AG10803 (cell line): ENCODE measurements at places on chromosomes 11 and 22.

DNA sequence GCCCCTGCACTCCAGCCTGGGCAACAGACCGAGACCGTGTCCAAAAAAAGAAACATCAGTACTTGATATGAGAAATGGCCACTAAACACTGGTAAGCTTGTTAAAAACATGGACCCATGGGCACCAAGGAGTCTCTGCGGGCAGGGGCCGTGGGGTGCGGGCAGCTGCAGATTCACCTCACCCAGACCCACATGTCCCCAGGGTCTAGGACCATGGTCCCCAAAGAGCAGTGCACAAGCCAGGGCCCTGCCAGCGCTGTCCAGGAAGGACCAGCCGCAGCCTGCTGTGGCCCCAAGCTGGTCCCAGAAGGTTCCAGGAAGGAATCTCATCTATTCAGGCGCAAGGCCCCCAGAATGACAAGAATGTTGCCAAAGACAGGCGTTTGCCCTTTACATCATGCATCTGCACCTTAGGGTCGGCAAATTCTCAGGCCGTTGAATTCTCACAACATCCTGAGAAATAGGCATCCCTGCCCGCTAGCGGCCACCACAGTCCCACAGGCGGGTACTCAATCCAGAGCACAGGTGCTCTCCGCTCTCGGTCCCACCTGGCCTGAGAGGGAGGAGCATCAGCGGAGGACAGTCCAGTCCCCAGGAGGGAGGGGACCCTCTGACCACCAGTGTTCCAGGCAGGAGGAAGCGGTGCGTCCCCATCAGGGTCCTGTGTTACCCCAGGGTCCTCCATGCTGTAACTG lies 9.5 kb downstream of the YPEL1 start:
- no peak for DNase-seq

DNA sequence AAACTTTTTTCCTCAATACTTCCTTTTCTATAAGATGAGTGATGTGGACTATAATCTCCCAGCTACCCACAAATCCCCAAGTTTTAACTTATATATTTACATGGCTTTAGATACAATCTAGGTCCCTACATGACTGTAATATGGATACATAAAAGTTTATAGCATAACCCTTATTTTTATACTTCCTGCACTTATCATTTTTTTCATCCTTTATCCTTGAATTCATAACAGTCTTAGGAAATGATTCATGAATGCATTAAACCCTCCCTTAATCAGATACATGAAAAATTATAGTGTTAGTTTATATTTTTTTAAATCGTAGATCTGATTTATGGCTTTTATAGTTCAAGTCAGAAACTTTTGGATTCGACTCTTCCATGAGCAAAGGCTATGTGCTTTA lies 195.8 kb downstream of the MAML2 start:
- DNase-seq: no peak

- no peak for DNase-seq
These were observed 44.2 kb downstream of the TRIM66 start for GRCh38 chr11:8638300-8638699.

DNA sequence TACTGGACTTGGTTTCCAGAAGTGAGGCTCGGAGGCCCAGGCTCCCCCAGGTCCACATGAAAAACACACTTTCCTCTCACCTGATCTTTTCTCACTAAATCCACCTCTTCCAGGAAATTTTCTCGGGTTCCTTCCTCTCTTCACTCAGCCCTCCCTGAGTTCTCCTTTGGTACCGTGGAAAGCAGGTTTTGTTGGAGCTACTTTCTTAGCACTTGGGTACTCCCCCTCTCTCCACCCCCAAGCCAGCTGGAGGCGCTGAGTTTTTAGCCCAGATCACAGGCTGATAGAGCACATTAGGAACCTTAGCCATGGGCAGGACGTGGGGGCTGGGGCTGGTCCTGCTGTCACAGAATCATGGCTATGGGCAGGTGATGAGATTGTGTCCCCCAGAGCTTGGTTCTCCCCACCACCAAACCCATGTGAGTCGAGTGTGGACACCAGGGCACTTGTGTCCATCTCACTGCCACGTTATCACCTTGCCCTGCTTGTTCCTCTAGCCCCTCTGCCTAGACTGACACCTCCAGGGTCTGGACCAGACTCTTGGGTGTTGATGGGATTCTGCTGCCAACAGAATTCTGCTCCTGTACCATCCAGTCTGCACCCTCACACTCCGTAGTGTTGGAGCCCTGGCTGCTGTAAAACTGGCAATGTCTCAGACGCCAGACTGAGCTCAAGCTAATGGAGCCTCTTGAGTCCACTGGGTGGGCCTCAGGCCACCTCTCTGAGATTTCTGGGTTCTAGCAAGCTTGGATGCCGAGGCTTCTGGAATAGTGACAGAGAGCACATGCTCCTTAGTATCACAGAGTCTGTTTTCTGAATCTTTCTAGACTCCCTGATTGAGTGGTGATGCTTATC lies 74.9 kb upstream of the NARS2 start:
- no peak for DNase-seq

- no peak for DNase-seq
These were observed 75.8 kb downstream of the GAB2 start for GRCh38 chr11:78341841-78342240.

DNA sequence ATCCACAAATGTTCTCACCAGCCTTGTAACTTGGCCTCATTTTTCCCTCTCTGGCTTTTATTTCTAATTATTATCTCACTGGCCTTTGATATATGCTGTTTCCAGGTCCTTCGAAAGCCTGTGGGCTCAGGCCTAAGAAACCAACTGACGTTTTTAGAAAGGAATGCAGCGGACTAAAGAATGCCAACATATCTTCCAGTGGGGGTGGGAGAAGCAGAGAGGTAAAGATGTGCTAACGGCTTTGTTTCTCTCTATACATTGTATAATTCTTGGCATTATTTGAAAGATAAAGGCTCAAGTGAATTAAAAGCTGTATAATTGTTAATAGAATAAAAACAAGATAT lies 28.2 kb downstream of the OR6Q1 start:
- DNase-seq: peak; percentile 92

DNA sequence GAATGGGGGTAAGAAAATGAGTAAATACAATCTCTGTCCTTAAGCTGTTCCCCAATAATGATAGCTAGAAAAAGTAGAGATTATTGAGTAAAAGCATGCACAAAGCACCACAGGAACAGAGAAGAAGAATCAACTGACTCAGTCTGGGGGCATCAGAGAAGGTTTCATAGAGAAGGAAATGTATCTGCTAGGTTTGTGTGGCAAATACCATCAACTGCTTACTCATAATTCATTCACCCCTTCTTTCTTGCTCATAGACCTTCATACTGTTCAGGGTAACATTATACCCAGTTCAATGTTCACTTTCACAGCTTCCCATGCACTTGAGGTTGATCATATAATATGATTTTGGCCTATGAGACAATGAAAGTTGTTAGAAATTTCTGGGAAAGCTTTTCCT lies 85.2 kb upstream of the SCUBE2 start:
- DNase-seq: no peak

DNA sequence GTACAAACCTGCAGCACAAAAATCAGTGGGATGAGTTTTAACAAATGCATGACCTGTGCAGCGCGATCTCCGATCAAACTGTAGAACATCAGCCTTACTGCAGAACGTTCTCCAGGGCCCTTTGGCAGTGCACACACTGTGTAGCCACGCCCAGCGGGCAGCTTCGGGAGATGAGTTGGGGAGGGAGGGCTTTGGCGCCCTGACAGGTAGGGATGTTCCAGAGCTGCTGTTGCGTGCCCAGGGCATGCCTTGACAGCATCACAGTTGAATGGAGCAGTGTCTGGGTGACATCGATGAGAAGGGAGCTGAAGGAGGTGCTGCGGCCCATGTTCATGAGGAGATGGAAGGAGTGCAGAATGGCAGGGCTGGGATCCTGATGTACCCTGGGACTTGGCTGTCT lies 80.2 kb downstream of the TBC1D22A start:
- DNase-seq: no peak

- DNase-seq: no peak
These were observed 10.0 kb downstream of the GATD1 start for GRCh38 chr11:767238-767637.

DNA sequence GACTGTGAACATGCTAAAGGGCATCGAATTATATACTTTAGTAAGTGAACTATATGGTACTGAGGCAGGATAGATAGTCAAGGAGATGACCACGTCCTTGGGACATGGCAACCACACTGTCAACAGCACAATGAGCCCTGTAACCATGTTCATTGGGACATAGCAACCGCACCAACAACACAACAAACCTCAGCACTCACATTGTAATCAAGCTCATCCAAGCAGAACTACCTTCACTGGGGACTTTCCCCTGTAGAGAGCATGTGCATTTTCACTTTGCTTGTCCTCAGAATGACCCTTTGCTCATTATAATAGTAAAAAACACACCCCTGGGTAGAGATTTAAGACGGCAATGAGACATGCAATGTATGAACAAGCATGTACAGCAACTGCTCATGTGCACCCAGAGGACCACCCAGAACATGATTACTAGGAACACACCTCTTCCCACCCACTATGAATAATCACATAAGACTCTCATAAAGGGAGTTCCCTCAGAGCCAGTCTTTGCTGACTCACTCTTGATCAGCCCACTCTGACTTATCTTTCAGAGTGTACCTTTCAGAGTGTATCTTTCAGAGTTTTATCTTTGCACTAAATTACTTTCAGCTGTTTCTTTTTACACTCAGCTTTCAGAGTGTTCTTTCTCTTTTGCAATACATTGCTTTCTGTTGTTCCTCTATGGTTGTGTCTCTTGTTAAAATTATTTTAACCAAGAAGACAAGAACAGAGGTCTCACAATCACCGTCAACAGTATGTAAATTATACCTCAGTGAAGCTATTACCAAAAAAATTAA lies 4.1 kb upstream of the PLAAT2 start:
- DNase-seq: peak; percentile 49

- no peak for DNase-seq
These were observed 35.6 kb downstream of the ETS1 start for GRCh38 chr11:128551611-128552335.

DNA sequence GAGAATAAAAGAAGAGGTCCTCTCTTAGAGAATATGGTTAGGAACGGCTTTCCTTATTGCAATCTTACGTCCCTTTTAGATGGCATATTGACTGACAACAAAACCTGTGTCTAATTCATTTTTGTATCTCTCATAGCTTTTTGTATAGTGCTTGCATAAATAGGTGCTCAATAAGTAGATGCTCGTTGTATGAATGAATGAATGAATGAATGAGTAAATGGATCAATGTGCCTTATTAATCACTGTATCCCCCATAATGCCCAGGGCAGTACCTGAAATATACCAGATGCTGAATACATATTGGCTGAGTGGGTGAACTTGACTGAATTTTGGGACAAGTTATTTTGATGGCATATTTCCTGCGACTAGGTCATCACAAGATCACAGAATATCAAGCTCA lies 97.9 kb downstream of the SERGEF start:
- DNase-seq: no peak

DNA sequence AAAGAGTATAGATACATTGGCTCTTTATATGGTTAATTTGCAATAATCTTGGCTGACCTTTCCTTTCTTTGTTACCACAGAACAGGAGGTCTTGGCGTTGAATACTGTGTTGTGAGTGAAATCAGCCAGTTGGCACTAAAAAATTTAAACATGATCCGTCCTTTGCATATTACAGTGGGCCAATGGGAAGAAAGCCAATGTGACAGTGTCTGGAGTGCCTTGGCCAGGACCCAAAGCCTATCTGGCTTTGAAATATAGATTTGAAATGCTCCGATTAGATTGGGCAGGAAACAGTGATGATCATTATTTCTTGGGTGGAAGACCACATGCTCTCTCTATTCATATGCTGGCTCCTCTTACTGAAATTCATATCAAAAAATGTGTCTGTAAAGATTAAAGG lies 339.6 kb upstream of the ANO3 start:
- DNase-seq: no peak
